ENCODE measurements at places on chromosomes 2 and 18.
A peak's percentile ranks its signal among the peaks of the same experiment; 100 is the strongest.

DNA sequence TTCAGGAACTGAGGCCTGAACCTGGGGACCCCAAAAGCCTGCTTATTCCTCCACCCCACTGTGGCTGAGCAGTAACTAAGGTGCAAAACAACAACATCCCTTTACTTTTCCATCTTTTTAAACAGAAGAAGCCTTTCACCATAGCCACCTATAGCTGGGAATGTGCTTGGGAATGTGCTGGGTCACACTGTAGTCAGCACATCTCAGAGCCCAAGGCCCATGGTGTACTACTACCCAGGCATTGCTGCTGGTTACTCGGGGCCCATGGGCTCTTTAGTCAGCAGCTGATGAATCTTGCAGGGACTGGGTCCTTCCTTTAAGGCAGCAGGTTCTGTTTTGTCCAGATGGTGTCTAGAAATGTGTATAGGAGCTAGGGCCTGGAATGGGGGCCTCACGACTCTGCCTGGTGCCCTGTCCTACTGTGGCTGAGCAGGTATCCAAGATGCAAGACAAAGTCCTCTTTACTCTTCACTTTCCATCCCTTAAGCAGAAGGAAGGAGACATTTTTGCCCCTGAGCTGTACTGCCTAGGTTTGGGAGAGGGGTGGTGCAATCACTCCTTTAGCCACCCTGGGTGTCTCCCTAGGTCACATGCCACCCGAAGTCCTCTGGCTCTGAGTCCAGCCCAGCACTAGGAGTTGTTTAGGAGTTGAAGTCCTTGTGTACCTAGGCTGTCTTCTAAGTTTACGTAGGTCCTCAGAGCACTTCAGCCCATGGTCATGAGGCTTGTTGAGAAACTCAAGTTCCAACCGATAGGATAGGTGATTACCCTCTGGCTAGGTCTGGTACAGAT lies 70.1 kb downstream of the OXER1 start:
- no peak for DNase-seq

DNA sequence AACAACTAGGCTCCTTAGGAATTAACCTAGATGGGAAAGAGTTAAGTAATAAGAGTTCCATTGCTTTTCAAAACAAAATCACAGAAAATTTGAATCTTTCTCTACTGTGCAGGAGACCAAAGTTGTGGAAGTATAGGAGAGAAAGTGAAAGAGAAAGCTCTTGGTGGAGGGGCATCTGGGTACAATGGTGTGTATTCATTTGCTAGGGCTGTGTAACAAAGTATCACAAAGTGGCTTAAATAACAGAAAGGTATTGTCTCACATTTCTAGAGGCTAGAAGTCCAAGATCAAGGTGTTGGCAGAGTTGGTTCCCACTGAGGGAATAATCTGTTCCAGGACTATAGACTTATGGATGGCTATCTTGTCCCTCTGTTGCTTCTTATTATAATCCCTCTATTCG lies 50.5 kb upstream of the GORASP2 start:
- DNase-seq, result no peak

DNA sequence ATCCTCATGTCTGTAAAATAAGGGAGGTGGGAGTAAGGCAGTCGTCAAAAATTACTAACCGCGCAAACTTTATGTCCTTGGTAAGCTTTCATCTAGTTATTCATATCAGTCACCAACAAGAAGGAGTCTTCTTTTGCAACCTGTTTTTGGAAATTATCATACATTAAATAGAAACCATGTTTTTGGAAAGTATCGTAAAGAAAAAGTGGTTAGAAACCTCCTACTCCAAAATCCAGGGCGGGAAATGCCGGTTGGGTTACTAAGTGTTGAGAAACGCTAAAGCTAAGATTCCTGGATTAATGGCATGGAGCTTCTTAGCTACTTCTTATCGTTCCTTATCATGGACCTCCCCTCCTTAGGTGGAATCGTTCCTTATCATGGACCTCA lies 778 bp downstream of the BBS5 start:
- no peak for DNase-seq

- no peak for DNase-seq
Measured at GRCh38 chr2:2286592-2286991, 44.5 kb downstream of the MYT1L start.

DNA sequence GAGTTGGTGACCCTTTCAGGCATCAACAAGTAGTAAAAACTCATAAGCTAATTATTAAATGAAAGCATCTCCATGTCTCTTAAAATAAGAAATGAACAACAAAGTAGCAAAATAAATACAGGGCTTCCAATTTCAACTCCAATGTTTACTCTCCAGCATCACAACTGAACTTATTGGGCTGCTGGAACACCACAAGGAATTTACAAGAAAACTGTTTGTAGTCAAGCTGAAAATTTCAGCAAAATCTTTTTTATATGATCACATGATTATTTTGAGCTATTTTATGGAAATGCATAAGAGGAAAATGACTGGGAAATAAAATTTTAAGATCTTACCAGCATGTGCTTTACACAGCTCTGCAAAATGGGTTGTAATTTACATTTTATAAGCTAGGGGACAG lies 28.1 kb downstream of the COBLL1 start:
- DNase-seq, result no peak

DNA sequence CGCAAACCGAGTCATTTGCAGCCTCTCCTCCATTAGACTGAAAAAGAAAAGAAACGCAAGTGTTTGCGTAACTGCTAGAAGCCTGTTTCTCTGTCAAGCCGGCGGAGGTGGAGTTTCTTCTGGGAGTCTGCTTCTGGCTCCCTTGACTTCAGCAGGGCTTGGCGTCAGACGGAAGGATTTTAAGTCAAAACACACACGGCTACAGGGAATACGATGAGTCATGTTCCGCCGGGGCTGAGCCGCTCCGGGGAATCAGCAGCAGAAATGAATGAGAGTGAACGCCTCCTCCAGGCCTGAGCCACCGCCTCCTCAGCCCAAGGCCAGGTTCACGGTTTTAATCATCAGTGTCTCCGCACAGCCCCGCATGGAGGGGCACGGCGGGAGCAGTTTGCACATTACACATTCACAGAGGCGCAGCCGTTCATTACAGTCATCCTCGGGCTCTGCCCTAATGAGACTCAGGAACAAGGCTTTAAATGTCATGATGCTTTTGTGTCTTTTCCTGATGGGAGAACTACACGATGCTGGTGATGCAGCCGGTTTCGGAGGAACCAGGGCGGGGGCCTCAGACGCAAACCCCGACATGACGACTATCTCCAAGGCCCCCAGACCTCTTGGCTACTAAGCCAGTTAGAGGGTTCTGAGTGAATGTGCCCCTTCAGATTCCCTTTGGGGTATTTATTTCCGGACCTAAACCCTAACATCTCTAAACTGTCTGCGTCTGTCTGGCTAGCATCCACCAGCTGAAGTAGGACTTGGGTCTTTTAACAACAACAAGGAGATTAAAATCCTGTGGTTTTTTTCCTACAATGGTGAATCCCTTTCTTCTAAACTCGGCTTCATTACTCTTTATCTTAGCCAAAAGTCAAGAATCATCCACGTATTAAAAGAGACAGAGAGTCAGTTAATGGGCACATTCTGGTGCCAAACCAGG lies 11.1 kb upstream of the SCG2 start:
- peak; percentile 68 for DNase-seq

DNA sequence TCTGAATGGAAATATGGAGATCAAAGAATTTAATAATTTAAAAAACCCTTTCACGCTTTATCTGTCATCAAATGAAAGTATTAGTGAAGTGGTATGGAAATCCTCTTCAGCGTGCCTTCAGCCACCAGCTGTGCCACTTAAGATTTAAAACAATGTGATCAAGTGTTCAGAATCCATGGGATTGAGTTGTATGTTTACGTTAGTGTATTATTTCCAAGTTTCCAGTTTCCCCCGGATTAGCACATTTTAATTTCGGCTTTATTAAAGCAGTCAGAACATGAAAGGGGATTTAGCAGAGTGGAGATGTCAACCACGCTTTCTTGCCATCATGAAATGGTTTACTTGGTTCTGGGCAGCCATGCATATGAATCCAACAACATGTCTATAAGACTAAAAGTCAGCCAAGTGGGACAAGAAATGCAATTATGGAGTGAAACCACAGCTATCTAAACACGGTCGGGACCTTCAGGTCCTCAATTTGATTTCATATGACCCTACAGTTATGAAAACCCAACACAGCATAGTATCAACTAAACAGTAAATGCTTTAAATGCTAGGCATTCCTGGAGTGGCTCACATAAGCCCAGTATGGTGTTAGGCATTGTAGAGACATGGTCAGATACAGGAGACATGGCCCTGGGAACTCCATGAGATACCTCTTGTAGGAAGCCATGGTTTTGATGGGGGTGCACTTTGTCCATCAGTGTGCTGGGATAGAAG lies 224.9 kb upstream of the EPAS1 start:
- no peak for DNase-seq

GRCh38 chr2:60298006-60298696 lies 255.3 kb downstream of the BCL11A start:
- no peak for DNase-seq

GRCh38 chr18:3970929-3971328 lies 484.2 kb downstream of the DLGAP1 start:
- no peak for DNase-seq

DNA sequence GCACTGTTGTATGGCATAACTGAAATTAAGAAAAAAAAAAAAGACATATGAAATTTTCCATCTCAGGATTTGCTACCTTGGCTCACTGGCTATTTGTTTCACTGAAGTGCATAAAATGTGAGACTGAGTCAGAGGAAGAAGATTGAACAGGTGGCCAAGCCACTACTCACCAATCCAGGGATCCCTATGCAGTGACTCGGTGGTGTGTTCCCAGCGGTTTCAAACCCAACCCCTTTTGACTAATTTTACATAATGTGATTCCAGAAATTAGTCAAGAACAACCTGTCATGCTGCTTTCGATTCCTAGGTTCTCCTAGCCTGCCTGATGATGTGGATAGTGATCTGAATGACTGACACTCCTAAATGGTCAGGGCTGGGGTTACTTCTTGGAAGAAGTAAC lies 77.3 kb downstream of the KLHL14 start:
- DNase-seq, result no peak

- DNase-seq, result no peak
Measured at GRCh38 chr18:7072593-7072992, 45.0 kb downstream of the LAMA1 start.

DNA sequence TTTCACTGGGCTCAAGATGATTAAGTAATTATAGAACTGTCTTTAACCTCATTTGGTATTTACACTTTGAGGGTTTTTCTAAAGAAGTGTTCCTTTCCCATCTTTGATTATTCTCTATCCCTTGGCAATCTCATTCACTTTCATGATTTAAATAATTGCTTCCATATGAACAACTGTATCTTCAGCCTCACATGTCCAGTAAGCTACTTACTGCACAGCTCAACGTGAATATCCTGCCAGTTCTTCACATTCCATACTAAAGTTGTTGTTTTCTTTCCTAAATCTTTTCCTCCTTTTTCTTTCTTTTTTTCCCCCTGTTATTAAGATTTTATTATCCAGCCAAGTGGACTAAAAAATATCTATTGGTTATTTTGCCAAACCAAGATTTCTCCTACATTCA lies 37.7 kb downstream of the ZC3H15 start:
- no peak for DNase-seq

DNA sequence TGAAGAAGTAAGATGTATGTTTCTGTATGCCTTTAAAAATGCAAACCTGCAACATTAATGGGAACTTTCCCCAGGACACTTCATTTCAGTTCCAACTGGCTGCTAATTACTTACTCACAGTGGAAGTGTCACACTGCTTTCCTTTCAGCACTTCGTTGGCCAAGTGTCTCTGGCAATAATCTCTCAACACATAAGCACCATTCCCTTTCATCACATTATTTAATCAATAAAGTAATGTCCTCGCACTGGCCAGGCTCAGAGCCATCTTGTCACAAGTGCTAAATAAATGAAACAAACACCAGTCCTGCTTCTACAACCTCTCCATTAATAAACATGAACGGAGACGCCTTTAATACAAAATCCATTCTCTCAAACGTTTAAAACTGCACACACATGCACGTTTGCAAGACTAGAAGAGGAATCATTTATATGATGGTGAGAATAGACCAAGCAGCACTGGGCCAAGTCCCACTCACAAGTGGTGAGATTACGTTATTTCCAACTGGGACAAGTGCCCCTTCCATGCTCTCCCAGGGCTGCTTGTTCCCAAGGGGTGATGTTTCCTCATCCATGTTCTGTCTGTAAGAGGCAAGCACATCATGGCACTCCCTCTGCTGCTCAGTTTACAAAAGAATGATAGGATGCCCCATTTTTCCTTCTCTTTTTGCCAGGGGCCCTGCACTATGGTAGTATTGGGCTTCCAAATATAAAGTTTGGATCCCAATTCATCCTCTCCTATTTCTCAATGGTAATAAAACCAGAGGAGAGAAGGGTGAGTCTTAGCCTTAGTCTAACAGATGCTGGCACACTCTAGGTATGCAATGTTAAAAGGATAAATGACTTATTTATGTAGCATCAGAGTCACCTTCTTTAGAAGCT lies 56.8 kb upstream of the ETAA1 start:
- no peak for DNase-seq

DNA sequence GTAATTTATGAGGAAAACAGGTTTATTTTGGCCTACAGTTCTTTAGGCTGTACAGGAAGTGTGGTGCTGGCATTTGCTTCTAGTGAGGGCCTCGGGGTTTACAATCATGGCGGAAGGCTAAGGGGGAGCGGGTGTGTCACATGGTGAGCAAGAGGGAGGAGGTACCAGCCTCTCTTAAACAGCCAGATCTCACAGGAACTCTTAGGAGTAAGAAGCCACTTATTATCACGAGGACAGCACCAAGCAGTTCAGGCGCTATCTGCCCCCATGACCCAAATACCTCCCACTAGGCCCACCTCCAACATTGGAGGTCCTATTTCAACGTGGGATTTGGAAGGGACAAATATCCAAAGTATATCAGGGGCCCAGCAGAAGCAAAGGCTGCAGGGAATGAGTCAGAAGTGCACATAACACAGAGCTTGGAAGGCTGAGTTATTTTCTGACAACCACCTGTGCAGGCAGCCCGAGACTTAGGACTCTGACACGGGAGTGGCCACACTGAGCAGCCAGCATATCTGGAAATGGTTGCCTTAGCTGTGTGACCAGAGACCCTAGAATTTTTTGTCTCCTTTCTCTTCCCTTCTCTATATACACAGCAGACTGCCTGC lies 170.9 kb downstream of the PRPF40A start:
- DNase-seq, result no peak

- DNase-seq, result no peak
Measured at GRCh38 chr18:47944972-47945852, 14.8 kb upstream of the SMAD2 start.

DNA sequence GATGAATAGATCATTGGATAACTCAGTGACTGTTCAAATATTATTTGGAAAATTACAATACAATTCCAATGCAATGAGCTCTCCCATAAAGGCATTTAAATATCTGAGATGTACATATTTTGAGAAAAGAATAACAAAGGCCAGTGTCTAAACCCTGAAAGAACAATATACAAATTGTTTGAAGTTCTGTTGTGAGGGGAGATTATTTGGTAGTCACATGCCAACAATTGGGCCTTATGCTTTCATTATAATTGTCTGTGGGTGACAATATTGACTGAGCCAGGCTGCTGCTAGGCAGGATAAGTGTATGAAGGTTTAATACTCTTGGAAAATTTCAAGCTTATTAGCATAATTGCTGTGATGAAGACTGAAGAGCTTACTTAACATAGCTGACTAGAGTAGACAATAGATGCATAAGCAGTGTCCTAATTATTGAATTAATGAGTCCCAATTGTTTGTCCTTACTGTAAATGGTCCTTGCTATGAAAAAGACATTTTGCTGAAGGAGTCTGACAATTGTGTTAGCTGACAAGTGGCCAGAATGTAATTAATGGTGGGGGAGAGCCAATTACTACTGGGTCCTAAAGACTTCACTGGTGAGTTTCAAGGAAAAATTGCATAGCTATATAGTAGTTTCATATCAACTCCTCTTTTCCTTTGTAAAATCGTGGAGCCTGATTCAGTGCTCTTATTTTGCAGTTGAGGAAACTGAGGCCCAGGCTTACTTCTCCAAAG lies 5.0 kb upstream of the SMAD2 start:
- peak; percentile 78 for DNase-seq
